ENCODE measurements at places on chromosomes 12 and 14. TPM values are rescaled to one million over a fixed set of nuclear protein-coding genes. Genes with fewer than 3 reads are reported as not detected.

Gene RERGL
- not detected for total RNA-seq

Gene ZDHHC22
- 0.12 TPM for total RNA-seq

DNA sequence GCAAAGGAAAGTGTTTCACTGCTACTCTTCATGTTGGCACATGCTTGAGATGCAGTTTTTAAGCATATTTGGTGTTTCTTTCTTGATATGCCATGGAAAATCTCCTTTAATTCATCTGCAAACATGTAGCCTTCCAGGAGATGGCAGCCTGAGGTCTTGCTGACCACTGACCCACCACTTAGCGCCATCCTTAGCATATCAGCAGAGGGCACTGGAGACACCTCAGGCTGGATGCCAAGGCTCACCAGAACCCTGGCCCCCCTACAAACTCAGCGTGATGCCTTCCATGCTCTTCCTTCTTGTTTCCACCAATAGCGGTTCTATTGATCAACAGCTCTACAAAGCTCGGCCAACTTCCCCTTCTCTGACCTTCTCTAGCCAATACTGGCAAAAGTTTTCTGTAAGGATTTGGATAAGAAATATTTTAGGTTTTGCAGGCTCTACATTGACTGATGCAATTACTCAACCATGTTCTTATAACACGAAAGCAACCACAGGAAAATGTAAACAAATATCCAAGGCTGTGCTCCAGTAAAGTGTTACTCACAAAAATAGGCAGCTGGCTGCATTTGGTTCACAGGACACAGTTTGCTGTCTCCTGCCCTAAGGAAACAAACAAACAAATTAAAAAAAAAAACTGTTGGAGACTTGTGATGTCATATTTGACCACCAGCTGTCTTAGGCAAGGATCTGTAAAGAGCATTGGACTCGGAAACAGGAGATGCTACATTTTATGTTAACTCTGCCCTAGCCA is 209.7 kb downstream of the SLC15A4 start:
- no peak for DNase-seq

- DNase-seq = no peak
Measured at GRCh38 chr12:93743999-93744689, 67.0 kb downstream of the CRADD start.

DNA sequence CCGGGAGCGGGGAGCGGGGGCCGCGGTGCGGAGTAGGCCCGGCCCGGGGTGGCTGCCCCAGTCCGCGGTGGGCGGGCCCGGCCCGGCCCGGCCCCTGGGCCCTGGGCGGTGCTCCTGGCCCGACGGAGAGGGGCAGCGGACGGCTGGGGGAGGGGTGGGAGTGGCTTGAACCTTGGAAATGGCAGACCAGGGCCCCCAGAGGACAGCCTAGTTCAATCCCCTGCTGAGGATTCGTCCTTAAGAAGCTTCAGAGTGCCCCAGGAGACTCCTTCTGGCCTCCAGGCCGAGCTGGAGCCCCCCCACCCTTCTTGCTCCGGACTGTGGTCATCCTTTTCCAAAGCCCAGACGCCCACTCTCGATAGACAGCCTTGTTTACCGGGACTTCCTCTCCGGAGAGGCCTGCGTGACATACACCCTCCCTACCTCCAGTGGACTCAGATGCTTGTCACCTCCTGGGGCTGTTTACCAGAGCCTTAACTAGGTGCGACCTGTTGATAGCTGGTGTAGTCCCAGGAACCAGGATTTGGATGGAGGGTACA is 458 bp downstream of the KHNYN start:
- peak; percentile 81 for DNase-seq

DNA sequence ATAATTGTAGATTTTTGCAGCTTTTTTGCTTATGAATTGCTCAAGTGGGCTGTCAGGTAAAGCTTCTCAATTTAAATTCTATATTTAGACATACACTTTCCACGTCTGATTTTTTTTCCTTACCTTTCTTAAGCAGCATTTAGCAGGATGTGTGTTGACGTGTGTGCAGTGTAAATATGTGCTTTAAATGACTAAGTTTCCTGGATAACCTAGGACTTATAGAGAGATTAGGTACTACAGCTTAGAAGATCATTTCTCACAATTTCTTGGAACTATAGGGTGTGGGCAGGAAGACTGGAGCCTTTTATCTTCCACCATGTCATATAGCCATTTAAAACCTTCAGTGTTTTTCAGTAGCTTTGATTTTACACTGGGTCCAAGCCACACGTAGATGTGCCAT is 263.5 kb downstream of the NOVA1 start:
- DNase-seq = no peak

DNA sequence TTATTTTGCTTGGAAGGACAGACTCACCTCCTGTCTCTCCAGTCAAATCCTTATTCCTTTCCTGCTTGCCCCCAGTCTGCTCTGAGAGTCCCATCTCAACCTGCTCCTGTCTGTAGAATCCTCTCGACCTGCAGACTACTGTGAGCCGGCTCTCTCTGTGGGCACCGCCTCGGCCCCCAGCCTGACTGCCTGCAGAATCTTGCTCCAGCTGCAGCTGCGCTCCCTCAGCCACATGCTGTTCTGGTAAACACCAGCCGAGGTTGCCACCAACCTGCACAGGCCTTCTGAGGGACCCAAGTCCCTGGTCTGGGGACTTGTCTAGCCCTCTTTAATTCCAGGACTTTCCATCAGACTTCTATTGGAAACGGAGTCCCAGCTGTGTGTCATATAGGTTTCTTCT is 44.8 kb upstream of the PRMT8 start:
- DNase-seq = no peak

Gene CLEC4D
- total RNA-seq = not detected

GRCh38 chr14:77647853-77648252 is 31.4 kb upstream of the SPTLC2 start:
- no peak for DNase-seq

GRCh38 chr14:34030864-34031263 is 80.0 kb upstream of the EGLN3 start:
- no peak for DNase-seq

- no peak for DNase-seq
Measured at GRCh38 chr12:127550271-127550670, 716.7 kb upstream of the TMEM132C start.

Gene LMO3
- not detected for total RNA-seq

DNA sequence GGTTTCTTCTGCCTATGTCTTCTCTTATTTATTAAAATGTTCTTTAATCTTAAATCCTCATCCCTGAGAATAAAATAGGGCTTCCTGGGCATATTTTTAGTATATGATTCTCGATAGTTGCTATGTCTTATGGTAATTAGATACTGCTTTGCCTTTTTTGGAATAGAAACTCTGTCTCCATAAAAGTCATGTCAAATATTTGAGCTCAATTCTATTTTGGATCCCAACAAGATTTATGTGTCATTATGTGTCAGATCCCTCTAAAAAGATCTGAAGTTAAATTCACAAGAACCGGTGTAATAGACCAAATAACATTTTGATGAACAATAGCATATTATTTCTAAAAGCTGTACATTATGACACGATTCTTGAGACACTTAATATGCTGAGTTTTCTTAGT is 312.5 kb upstream of the PDE3A start:
- DNase-seq = no peak

GRCh38 chr12:124461851-124462623 is 105.4 kb downstream of the NCOR2 start:
- DNase-seq = no peak

Gene SYT1
- 1.2 TPM for total RNA-seq

- DNase-seq = no peak
Measured at GRCh38 chr14:50521912-50522341, 10.4 kb downstream of the MAP4K5 start.

DNA sequence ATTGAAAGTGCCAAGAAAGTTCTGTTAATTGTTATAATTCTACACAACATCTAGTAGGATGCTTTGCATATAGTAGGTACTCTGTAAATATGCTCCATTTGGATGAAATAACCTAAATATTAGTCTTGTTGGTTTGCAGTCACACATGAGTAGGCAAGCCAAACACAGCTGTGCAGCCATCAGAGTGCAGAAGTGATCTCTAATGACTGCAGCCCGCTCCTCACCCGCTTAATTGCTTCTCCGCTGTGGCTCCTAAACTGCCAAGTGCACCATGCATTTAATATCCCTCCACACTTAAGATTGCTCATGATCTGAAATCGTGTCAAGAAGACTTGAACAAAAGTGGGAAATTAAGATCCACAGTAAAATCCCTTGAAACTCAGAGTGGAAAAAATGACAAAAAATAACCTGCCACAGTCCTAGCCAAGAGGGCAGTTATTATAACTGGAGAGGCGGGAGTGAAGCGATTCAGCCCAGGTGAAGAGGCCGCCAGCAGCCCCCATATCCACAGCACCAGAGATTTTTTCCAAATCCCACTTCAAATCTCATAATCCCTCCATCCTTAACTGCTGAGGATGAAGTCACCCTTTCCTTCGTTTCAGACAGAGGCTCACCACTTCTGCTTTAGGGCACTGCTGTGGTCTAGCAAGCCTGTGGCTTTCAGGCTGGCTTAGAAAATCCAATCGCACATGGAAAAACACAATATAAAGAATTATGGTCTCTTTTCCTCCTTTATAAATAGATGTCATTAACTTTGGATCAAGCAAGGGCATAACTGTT is 69.5 kb downstream of the TMEM30B start:
- DNase-seq = no peak

GRCh38 chr12:16349131-16349460 is 1.7 kb downstream of the MGST1 start:
- no peak for DNase-seq

GRCh38 chr14:99674776-99675381 is 9.2 kb upstream of the CYP46A1 start:
- DNase-seq = no peak

GRCh38 chr14:74645756-74646470 is 33.9 kb upstream of the LTBP2 start:
- DNase-seq = no peak

Gene FAM186B
- 0.70 TPM for total RNA-seq

DNA sequence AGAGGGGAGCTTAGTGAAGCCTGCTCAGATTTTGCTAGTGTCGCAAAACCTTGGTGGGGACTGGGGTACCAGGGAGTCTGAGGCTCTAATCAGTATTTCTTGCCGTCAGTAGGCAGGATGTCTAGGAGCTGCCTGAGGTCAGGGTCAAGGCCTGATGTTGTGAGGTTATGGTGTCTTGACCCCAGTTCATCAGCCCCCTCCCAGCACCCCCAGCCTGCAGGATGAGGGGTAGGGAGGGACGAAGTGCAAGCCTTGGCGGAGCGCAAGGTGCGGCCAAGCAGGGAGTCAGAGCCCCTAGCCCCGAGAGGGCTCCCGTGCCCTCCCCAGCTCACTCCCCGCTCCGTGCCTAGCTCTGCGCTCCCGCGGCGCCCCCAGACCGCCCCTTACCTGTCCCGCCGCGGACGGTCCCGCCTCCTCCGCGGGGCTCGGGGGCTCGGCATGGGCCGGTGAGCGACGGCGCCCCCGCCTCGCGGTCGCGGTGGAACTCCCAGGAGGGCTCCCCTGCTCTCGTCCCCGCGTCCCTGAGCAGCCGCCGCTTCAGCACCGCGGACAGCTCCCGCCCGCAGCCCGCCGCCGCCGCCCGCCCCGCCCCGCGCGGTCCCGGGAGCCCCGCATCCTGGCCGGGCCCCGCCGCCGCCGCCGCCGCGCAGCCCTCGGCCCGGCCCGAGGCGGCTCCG is 347 bp downstream of the SYNDIG1L start:
- peak; percentile 70 for DNase-seq

DNA sequence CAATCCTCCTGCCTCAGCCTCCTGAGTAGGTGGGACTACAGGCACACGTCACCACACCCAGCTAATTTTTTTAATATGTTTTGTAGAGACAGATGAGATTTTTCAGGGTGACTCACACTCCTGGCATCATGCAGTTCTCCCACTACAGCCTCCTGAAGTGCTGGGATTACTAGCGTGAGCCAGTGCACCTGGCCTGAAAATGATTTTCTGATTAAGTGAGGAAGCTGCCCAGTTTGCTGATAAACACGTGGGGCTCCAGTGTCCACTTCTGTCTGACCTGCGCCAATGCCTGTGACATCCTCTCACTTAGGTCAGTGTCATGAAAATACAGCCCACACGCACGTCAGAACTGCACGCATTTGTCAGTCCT is 37.0 kb upstream of the SFSWAP start:
- DNase-seq = no peak

Gene FGF23
- not detected for total RNA-seq

DNA sequence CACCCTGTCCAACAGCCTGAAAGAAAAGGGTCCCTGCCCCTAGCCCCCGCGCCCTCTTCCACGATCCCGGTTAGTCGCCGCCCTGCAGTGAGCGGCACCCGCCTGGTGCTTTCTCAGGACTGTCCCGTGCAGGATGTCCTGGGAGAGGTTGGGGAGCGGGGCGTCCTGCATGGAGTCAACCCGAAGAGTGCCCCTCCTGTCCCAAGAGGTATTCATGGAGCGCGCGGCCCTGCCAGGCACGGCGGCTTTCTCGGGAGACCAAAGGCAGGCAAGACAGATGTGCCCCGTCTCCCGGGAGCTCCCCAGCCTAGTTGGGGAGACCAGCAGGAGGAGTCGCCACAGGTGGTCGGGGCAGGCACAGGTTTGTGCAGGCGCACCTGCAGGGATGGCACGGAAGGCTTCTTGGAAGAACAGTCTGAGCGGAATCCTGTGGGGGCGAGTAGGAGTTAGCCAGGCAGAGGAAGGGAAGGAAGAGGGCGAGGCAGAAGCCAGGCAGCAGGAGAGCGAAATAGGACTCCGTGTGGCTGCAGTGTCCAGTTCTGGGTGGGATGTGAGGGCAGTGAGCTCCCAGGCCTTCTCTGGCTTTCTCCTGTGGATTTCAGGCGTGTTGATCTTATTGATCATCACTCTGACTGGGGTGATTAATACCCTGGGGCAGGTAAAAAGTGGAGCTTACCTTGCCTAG is 723 bp downstream of the SIVA1 start:
- no peak for DNase-seq

- no peak for DNase-seq
Measured at GRCh38 chr14:33728010-33728498, 222.8 kb downstream of the EGLN3 start.

Gene LRTM2
- not detected for total RNA-seq

- no peak for DNase-seq
Measured at GRCh38 chr14:52078095-52078531, 9.3 kb upstream of the NID2 start.

DNA sequence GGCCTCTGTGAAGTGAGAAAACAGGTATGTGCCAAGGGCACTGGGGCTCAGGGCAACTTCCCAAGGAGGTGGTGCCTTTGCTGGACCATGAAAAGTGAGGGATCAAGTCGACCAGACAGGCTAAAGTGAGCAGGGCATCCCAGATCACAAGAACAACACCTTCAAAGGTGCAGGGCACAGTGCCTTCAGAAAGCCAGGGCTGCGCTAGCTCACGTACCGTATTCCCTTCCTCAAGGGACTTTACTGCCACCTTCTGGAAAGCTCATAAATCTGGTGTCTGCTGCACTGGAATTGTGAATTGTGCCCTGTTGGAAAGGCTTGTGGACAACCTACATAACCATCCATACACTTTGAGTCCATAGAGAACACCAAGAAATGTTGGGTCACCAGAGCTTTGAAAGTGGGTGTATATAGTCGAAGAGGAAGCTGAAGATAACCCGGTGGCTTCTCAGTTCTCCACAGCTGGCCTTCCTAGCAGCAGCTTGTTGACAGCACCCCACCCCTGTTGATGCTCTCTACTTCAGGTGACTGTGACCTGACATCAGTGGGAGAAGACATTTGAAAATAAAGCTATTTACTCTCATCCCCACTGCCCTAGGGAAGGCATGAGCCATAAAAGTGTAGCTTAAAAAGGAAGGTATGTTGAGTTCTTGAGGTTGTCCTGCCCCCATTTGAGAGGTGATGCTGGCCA is 24.5 kb downstream of the FIGNL2 start:
- no peak for DNase-seq

All from B cell (primary cell).